IPS DF 19.7 (cell line): ENCODE measurements at places on chromosomes 13 and 19.

- no peak for DNase-seq
These were observed 64.3 kb downstream of the TM9SF2 start for GRCh38 chr13:99565478-99566124.

GRCh38 chr13:46206143-46206542 lies 5.6 kb upstream of the LRRC63 start:
- no peak for DNase-seq

DNA sequence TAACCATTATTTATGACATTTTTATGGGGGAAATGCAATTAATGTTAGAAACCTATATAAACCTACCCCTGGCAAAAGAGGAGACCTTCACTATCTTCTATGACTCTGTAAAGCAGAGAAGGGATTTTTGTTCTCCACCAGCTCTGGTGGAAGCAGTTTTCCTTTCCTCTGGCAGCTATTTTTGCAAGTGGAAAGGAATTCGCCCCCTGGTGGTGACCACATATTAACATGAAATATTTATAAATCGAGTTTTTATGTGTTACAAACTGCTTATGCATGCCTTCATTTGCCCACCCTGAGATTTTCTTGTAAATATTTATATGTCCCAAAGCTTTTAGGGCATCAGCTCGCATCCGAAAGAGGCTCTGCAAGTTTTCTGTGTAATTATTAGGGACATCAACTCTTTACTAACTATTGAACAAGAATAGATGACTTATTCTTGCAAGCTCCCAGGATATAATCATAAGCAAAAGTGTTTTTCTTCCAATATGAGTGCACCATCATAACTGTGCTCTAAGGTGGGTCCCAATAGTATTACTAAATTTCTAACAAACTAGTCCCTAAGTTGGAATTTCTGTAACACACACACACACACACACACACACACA lies 62.4 kb downstream of the SERTM1 start:
- no peak for DNase-seq

DNA sequence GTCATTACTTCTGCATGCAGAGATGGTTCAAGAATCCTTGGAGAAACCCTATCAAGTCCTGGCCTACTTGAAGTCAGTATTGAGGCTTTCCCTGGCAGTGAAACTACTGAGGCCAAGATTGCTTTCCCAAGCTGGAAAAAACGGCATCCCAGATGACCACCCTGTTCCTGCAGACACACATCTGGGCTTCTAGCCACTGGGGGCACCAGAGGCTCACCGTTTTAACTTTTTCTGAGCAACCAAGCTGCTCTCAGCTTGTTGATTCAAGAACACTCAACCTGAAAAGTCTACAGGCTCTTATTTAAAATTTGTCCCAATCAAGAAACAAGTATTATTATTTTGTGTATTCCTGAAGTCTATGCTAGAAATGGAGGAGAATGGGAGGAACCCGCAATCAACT lies 66.6 kb downstream of the SPRYD7 start:
- peak; percentile 40 for DNase-seq

- no peak for DNase-seq
These were observed 3.0 kb downstream of the ZC3H4 start for GRCh38 chr19:47110521-47111005.

DNA sequence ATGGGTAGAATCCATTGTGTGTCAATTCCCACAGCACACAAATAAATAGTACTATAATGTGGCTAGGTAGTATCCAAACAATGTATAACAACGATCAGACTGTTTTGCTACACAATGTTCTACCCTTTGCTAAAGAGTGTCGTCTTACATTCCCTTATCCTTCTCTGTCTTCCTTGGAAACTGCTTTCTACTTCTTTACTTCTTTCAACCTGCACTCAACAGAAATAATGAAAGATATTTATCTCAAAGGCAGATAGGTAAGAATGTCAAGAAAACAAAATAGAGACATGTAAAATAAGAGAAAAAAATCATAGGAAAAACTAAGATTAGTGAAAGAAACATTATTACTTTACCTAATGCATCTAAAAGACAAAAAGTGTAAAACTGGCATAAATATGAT lies 814.7 kb downstream of the PCDH9 start:
- no peak for DNase-seq

DNA sequence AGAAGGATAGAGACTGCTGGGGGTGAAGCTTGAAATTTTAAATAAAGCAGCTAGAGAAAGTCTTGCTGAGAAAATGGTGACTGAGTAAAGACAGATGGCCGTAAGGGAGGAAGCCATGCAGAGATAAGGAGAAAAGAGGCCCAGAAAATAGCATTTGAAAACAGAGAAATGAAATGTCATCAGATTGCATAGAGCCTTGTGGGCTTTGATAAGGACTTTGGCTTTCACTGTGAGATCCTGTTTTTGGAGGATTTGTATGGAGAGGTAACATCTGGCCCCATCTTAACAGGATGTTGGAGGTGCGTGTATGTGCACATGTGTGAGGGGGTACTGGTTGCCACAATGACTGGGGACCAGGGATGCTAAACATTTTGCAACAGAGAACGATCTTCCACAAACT lies 19.5 kb upstream of the ATP8A2 start:
- no peak for DNase-seq

DNA sequence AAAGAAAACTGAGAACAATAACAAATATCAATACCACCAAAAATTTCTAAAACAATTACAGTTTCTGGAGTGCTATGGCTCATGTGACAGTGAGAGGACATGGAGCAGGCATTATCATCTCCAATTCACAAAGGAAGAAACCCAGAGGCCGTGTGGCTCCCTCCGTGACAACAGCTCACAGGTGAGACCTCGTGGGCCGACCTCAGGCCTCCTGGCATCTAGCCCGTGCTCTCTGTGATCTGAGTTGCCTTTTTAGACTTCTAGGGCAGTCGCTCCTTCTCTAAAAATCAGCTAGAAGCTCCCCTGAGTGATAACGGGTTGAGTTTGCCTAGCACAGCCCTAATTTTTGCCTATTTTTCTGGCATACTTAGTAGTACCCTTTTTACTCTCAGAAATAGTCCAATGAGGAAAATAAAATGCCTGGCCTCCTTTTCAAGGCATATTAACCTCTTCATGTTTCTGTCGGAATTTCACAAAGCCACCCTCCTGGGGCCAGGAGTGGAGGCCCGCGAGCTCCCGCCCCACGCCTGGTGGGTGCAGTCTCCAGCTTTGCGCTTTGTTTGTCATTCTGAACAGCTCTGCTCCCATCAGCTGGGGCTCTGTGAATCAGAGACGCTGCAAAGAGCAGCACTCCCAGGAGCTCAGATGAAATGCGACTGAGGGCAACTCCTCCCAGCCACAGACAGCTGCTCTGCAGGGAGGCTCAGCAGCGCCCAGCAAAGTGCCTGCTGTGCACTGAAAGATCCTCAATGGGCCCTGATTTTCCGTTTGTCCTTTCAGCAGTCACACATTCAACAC lies 292.5 kb downstream of the UQCRFS1 start:
- DNase-seq, result no peak

DNA sequence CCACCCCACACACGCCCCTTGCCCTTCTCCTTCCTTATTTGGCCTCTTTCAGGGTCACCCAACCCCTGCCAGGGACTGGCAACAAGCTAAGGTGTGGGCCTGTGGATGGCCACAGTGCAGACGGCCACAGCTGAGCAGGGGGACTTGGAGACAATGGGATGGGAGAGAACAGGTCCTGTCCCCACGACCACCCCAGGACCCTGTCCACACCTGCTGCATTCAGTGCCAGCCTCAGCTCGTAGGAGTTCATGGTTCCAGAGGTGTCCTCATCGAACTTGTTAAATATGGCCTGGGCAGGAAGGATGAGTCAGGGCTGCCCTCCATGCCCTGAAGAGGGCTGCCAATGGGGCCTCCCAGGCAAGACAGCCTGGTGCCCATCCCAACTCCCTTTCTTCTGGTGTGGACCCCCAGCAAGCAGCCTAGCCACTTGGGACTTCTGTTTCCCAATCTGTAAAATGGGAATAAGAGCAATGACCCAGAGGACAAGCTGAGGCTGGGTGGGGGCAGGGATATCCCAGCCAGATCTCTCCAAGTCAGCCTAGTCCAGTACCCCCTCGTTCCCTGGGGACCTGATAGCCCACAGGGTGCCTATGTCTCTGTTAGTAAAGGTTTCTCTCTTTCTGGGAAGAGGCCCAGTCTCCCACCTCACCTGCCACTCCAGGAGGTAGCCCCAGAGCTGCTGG lies 10.6 kb downstream of the CAPN12 start:
- no peak for DNase-seq

- DNase-seq, result no peak
These were observed 11.8 kb downstream of the CHAF1A start for GRCh38 chr19:4414144-4414799.

DNA sequence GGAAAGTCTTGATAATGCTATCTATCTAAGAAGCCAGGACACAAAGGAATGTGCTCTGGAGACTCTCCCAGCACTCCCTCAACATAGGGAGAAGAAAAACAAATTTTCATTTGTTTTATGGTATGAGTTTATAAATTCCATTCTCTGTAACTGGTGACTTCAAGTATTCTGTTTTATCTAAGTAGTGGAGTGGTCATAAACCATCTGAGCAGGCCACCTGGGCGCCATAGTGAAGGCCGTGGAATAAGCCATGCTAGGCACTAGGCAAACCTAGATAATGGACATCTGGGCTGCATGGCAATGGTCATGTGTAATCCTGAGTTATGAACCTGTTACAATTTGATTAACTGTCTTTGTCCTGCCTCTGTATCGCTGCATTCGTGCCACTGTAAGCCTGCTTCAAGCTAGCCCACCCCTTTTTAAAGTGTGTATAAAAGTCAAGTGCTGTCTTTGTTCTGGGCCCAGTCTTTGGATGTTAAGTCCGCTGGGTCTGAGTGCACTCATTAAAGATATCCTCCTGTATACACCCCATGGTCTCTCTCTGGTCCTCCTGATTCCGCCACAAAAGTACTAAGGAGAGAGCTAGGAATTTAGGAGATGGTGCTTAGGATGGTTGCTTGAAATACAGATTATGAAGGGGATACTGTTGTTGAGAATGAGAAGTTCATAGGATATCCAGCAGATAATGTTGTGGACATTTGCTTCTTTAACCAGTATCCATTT lies 13.2 kb downstream of the GTF2F2 start:
- DNase-seq, result no peak

- no peak for DNase-seq
These were observed 365.4 kb downstream of the ITGBL1 start for GRCh38 chr13:101817898-101818297.

- DNase-seq, result no peak
These were observed 4.6 kb downstream of the UBA2 start for GRCh38 chr19:34432797-34433196.

- no peak for DNase-seq
These were observed 1440.3 kb downstream of the PCDH9 start for GRCh38 chr13:65789815-65790214.

DNA sequence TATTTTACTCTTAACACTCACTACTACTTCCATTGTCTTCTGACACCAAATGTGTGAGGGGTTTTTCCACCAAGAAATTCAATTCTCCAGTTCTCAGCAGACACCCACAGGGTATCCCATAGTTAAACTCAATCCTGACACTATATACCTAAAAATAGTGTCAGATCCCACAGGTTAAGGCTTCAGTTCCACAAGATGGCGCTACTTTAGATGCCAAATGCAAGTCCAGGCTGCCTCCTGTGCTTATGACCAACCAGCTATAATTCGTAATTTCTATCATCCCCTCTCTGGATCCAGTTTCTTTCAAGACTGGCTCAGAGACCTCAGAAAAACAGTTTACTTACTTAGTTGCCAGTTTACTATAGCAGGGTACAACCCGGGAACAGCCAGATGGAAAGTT lies 1146.2 kb upstream of the SPRY2 start:
- DNase-seq, result peak; percentile 38

- no peak for DNase-seq
These were observed 35.4 kb upstream of the MCF2L start for GRCh38 chr13:112933649-112934048.

DNA sequence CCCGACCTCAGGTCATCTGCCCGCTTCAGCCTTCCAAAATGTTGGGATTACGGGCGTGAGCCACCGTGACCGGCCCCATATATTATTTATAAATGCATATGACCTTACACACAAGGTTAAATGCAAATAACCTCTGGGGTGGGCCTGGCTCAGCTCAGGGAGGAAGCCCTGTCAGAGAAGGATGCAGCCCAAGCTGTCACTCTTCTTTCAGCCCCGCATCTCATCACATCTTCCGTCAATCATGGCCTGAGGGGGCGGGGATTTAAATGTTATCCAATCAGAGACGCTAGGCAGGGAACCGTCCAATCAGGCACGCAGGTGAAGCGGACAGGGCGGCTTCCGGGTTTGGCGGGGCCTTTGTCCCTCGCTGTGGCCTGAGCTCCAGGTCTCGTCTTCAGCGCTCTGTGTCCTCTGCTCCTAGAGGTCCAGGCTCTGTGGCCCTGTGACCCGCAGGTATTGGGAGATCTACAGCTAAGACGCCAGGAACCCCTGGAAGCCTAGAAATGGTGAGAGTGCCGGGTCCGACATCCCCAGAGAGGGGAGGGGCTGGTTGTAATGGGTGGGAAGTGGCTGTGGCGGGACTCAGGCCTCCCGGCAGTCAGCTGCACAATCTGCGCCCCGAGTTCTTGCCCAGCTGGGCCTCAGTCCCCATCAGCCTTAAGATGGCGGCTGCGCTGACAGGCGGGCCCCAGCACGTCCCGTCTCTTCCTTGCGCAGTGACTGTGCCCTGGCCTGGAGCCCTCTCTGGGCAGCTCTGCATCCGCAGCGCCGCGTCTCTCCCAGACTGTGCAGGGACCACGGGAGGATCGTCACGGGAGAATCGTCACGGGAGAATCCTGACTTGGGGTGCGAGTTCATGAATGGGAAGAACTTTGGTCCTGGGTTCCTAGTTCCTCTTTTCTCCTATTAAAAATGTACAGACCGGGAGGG lies at the start of gene ZNF430:
Gene ZNF430, plus strand, starts transcription at position 360 of the 930 bp plus-strand sequence. Its CDS starts 144 bp downstream, at position 504.
- peak; percentile 89 for DNase-seq

- no peak for DNase-seq
These were observed 64.0 kb downstream of the MIPEP start for GRCh38 chr13:23825179-23825578.

DNA sequence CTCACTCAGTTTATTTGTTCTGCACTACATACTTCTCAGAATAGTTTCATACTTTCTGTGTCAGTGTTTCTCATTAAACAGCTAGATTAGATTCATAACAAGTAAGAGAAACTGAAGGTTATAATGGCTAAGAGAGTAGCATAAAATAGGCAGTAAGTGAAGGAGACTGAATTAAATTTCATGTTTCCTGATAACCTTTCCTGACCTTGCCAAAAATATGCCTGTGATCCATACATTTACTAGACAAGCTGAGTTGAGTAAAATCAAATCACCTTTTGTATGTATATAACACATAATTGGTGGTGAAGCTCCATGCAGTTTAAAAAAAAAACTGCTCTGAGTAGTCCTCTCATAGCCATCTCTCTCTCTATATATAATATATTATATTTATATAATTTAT lies 545.3 kb upstream of the PCDH20 start:
- DNase-seq, result no peak

GRCh38 chr13:77034881-77035280 lies 7.9 kb upstream of the FBXL3 start:
- no peak for DNase-seq
